ENCODE measurements at places on chromosomes 16 and 17. TPM values are rescaled to one million over a fixed set of nuclear protein-coding genes. Genes with fewer than 3 reads are reported as not detected.
A peak's percentile ranks its signal among the peaks of the same experiment; 100 is the strongest.

The TRAPPC2L gene
- 43.3 TPM for total RNA-seq

The TSPAN10 gene
- 0.34 TPM for total RNA-seq

The ZACN gene
- total RNA-seq: 5.4 TPM

The ESRP2 gene
- 0.58 TPM for total RNA-seq

The NAE1 gene
- total RNA-seq: 125 TPM

The HYDIN gene
- 0.32 TPM for total RNA-seq

The ZP2 gene
- total RNA-seq: not detected

DNA sequence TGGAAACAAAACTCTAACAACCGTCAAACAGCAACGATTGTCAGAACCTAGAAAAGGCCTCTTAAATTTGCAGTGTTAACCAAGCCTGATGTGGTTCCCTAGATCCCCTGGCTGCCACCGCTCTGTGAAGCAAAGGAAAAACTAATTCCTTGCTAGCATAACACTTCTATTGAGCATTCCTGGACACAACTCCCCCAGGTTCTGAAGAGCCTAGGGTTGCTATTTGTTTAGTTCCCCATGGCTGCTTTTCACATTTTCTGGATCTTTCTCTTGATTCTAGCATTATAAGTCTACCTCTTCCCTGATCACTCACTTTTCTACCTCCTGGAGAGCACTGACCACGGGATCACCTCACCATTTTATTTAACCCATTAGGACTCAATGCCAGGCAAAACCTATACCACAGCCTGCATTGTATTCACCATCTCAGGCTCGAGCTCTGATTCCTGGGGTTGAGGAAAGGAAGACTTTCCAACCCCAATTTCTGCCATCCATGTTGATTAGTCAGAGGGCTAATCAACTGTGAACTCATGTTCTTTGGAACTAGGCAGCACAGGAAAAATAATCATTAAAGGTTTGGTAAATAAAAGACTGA lies 692 bp upstream of the KCNJ16 start:
- no peak for DNase-seq

DNA sequence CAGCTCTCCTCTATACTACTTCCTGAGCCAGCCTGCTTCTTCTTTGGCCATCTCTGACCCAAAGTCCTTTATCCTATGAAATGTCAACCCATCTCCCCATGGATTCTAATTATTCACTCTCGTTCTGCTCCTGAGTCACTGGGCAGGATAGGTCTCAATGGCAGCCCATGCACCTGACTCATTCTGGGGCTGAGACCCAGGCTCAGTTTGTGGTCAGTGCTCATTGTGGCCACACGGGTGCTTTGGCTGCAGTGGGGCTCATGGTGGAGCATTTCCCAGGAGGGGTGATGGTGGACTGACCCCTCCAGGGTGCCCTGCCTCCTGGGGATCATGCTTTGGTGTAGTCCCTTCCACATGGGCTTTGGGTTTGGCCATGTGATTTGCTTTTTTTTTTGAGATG lies 154.8 kb upstream of the WSCD1 start:
- no peak for DNase-seq

DNA sequence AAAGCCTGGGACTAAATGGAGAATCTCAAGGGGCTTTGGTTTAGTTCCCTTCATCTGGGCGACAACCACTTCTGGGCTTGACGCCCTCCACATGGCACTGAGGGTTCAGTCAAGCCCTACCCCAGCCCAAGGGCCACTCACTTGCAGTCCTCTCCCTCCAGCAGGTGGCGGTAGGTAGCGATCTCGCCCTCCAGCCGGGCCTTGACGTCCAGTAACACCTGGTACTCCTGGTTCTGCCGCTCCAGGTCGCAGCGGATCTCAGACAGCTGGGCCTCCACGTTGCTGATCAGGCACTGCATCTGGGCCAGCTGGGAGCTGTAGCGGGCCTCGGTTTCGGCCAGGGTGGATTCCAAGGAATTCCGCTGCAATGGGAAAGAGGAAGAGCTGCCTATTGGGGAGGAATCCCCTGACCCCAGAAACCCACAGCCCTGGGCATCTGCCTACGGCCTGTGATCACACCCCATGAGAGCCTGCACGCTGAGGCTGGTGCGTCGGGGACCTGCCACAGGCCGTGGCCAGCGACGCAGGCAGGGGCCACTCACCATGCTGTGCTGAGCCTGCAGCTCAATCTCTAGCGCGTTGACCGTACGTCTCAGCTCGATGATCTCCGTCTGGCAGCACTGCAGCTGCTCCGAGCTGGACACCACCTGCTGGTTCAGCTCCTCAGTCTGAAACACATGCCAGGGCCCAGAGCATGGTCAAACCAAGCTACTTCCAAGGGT lies 2.7 kb downstream of the KRT36 start:
- DNase-seq: peak; percentile 73

GRCh38 chr16:19102187-19102872 lies 11.4 kb upstream of the ITPRIPL2 start:
- DNase-seq: no peak

- DNase-seq: no peak
Observed at GRCh38 chr16:1030473-1030901, 42.1 kb upstream of the SSTR5 start.

- no peak for DNase-seq
Observed at GRCh38 chr16:81513204-81514040, 68.8 kb downstream of the CMIP start.

DNA sequence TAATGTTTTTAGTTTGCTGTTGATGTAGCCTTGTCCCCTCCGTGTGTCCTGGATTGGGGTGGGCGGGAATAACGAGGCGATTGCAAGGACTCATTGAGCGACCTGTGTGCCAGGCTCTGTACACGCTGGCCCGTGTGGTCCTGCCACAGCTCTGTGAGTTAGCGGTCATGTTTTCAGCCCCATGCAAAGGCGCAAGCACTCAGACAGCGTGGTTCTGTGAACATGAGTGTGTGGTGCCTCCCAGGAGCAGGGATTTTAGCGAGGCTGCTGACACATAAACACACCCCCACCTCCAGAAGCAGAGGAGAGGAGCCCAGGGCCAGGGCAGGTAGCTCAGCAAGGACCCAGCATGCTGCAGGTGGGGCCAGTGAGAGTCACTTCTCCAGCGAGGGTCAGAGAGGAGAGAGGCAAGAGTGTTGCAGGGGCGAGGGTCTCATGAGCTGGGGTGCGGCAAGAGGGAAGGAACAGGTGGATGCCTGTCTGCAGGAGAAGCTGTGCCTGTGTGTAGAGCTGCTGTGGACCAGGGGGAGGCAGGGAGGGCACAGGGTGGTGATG lies 115.3 kb downstream of the OR1D5 start:
- DNase-seq: no peak

- no peak for DNase-seq
Observed at GRCh38 chr17:15657868-15658267, 26.2 kb downstream of the TRIM16 start.

DNA sequence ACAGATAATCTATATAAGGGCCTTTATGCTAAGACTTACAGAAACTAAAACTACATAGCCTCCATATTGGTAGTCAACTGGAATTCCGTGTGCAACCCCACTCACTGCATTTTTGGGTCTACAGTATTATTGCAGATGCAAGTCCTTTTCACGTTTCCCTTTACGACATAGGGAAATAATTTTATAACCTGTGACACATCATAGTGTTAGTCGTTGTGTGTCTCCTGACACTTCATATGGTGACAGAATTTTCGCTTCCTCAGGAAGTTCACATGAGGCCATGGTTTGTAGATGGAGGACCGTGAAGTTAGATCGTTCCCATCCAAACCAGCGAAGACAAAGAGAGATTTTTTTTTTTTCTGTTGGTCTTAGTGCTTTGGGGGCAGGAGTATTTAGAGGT lies 15.7 kb upstream of the MRC2 start:
- no peak for DNase-seq

DNA sequence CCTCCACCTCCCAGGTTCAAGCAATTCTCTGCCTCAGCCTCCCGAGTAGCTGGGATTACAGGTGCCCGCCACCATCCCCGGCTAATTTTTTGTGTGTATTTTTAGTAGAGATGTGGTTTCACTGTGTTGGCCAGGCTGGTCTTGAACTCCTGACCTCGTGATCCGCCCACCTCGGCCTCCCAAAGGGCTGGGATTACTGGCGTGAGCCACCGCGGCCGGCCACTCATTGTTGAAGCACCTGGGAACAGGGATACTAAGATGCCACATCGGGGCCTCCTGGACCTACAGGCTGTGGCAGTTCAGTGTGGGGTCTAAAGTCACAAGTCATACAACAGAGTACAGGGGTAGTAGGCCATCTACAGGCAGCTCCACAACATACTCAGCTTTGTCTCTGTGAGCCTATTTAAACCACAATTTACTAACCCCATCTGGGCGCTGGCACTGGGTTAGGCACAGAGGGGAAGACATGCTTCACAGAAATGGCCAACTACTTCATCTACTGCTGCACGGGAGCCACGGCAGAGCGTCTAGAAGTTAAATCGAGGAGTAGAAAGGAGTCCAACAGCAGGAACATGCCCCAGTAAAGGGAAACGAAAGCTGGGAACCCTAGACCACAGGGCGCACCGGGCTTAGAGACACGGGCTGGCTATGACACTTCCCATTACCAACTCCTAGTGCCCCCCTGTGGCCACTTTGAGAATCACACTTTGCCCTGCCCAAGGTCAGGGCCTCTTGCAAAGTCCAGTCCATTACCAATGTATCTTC lies 4.3 kb downstream of the VAMP2 start:
- DNase-seq: peak; percentile 94

GRCh38 chr17:34173241-34173640 lies 81.8 kb upstream of the CCL2 start:
- no peak for DNase-seq

DNA sequence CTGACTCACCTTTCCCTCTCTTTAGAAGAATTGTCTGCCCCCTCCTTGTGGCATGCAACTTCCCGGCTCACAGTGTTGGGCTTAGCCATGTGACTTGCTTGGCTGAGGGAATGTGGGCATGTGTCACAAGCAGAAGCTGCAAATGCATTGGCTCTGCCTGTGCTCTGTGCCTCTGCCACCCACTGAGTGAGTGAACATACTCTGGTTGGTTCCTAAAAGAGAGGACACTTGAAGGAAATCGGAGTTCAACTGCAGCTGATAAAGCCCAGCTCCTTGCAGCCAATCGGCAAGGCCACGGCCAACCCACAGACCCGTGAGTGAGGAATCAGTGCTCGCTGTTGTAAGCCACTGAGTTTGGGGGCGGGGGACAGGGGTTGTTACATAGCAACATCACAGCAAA lies 10.9 kb upstream of the GINS2 start:
- no peak for DNase-seq

- no peak for DNase-seq
Observed at GRCh38 chr17:73098919-73099318, 6.4 kb upstream of the SLC39A11 start.

GRCh38 chr16:3431779-3432219 lies 11.5 kb downstream of the ZNF597 start:
- peak; percentile 81 for DNase-seq

DNA sequence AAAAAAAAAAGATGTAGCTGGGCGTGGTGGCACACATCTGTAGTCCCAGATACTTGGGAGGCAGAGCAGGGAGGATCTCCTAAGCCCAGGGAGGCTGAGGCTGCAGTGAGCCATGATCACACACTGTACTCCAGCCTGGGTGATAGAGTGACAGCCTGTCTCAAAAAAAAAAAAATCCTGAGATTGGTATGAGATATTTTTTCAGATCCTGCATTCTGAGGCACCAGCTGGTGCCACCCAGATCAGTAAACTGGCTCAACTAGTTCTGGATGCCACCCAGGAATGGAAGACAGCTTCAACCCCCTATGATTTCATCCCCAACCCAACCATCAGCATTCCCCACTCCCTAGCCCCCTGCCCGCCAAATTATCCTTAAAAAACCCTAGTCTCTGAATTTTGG lies 7.1 kb upstream of the GJC1 start:
- no peak for DNase-seq

DNA sequence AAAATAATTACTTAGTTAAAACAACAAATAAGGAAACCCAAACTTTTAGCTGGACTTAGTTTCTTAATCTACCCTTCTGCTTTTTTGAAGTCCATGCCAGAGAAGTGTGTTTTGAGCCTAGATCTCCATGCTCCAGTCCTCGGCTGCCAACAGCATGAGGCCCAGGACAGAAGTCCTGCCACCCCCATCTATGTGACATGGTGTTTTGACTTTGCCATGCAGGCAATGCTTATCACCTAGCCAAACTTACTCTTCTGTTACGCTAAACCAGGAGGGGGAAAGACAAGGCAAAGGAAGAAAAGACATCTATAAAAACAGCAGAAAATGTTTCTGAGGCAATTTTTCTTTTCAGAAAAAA lies 119.5 kb downstream of the PARN start:
- no peak for DNase-seq

DNA sequence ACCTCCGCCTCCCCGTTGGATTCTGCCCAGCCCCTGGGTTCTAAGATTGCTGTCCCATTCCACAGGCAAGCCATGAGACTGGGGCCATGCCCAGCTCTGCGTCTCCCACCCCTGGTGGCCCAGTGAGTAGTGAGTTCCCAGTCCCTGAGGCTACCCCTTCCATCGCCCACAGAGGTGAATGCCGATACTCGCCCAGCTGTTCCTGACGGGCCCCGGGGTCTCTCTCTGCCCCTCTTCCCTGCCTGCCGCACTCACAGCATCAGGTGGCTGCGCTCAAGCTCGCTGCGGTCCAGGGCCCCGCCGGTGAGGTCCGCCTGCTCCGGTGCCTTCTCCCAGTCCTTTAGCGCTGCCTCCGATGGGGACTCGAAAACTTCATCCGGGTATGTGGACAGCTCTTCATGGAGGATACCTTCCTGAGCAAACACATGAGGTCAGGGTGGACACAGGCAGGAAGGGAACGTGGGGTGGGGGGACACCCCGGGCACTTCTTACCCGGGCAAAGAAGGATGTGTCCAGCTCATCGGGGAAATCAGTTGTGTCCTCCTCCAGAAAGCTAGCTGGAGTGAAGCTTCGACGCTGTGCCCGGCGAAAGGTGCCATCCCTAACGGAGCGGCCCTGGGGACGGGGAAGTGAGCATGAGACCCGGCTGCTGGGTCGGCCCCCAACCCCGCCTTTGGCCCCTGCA lies 8.8 kb downstream of the SNRNP25 start:
- no peak for DNase-seq

DNA sequence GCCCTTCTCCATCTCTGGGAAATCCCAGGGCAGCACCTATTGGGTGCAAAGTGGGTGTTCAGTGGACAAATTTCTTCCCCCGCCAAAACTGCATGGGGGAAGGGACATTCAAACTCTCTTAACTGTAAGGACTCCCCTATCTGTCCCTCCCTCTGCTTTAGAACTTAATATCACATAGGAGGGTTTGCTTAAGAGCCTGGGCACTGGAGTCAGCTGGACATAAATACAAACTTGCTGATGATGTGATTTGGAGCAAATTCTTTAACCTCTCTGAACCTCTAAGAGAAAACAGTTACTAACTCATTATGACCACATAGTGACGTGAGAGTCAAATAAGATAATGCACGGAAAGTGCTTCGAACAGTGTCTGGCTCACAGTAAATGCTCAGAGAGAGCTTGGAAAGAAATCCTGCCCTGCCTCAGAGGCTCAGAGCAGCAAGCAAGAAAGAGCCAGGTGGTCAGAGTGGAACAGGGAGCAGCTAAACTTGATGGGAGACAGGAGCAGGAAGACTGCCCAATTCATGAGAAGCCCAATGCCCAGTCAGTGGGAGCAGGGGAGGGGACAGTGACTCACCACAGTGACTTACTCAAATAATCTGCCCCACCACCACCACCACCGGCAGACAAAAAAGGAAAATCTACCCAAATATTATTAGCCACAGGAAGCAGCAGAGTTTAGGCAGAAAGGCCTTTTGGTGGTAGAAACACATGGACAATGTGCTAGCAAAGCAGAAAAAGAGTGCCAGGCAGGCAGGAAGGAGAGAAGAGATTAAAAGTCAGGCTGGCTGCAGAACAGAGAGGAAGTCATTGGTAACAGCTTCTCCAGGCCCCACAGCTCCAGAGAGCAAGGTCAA lies 23.9 kb upstream of the CCL1 start:
- DNase-seq: no peak

- no peak for DNase-seq
Observed at GRCh38 chr17:42555122-42555622, 2.4 kb downstream of the HSD17B1 start.

GRCh38 chr17:53273126-53273525 lies 549.6 kb upstream of the KIF2B start:
- no peak for DNase-seq

Data from activated CD4-positive, alpha-beta T cell treated with anti-CD3 and anti-CD28 coated beads for 36 hours (primary cell).